Cerebellum (tissue), 4 donors: ENCODE measurements at places on chromosomes 13 and 19.

DNA sequence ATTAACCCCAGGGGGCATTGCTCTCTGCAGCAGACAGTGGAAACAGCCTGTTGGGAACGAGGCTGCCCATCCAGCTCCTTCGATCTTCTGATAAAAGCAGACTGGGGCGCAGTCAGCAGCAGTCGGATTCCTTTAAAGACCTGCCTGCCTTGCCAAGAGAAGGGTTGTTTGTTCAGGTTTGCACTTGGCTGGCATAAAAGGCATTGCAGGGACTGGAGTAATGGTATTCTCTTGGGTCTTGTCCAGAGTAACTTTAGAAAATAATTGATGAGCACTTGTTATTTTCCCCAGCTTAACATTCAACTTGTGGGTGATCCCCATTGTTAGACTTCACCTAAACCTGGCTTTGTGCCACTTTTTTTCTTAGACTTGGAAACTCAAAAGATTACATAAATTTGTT is 67.3 kb upstream of the SLC10A2 start:
- DNase-seq = no peak

- DNase-seq = no peak
Measured at GRCh38 chr13:110135977-110136597, 170.9 kb downstream of the COL4A1 start.

DNA sequence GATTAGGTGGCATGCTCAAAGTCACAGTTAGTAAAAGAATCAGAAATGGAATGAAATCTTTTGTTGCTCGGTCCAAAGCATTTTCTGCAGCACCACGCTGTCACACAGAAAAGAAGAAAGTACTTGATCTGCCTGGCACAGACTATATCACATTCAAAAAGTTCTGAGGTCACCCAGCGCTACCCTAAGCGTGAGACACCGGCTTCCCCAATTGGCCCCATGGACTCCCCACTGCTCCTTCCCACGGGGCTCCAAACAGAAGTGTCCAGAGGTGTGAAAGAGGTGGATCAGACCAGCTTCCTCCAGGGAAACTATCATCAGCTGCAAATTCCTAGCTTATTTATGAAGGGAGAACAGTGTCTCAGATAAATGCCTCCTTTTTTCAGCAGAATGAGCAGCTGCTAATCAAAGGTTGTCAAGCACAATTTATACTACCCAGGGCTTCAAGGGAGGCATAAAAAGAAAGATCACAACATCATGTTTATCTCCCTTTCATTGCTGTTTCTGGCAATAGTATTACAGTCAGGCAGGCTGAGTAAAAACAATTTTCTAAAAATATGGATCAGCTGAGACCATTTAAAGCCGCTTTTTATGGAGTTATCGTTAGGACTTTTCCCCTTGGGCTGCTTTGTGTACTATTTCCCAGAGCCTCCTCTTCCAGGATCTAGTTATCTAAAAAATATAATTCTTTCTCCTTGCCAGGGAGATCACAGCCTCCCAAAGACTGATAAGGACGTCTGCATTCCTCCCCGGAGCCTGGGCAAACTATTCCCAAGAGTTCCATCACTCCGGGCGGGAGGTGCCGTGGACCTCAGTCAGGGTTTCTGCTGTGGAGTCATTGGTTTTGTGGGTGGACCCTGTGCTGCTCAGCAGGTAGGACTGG is 208.0 kb downstream of the LHFPL6 start:
- DNase-seq = no peak

DNA sequence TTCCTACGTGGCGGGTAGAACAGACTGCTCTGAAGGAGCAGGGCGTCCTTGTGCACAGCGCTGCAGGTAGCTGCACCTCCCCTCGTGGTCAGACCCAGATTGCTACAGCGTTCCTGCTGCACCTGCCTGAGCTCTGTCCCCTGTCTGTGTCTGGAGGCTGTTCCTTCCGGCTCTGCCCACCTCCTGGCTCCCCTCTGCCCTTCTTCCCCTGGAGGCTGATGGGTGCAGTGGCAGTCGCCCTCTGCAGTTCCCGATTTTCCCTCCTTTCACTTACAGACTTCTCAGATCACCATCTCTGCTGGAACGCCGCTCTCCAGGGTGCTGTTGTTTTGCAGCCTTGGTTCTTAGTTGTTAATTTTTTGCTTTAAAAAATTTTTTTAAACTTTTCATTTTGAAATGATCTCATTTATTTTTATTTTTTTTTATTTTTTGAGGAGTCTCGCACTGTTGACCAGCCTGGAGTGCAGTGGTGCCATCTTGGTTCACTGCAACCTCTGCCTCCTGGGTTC is 53.6 kb downstream of the SMARCA4 start:
- DNase-seq = no peak
